Activated CD8-positive, alpha-beta memory T cell treated with anti-CD3 and anti-CD28 coated beads for 48 hours (primary cell): ENCODE measurements at places on chromosomes 13 and 19.

- DNase-seq = no peak
Observed at GRCh38 chr19:49775742-49776370, 9.1 kb downstream of the AP2A1 start.

- DNase-seq = no peak
Observed at GRCh38 chr19:45402298-45403061, 2.4 kb downstream of the PPP1R13L start.

DNA sequence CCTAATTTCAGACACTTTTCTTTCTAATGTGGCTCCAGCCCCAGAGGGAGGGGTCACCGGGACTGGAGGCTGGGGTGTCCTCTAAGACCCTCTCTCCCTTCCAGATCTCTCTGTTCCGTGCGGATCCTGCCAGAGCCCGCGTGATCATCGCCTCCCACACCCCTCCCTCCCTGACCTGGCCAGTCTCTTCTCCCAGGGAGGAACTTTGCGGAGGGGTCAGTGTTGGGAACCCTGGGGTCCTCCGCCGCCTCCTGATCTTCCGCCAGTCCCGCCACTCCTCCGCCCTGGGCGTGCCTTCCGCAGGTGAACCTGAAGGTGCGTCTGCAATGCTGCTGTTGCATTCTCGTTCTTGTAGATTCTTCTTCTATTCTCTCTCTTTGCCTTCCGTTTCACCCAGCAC is 9.1 kb downstream of the SOX21 start:
- no peak for DNase-seq

GRCh38 chr13:46145950-46146349 is 36.0 kb downstream of the LCP1 start:
- no peak for DNase-seq

GRCh38 chr13:22288496-22288895 is 617.6 kb downstream of the FGF9 start:
- DNase-seq = no peak

GRCh38 chr19:46979126-46980105 is 40.2 kb upstream of the NPAS1 start:
- DNase-seq = no peak

GRCh38 chr19:17488593-17489391 is 18.5 kb downstream of the SLC27A1 start:
- DNase-seq = peak; percentile 67

DNA sequence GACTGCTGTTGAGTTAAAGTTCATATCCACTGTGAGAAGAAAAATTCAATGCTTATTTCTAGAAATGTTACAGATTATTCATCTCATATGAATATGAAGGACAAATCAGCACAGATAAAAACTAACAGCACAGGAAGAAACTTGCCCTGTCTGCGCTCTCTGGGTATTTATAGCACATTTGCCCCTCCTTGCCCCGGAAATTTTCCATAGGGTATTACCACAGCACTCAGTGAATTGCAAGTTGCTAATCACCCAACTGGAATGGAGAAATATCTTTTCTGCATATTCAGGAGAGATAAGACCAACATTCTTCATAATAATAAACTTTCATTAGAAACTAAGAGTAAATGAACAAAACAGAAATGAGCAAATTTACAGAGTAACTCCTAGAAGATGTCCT is 318.0 kb upstream of the KLF12 start:
- no peak for DNase-seq

GRCh38 chr13:98803111-98803561 is 50.7 kb upstream of the SLC15A1 start:
- DNase-seq = no peak

DNA sequence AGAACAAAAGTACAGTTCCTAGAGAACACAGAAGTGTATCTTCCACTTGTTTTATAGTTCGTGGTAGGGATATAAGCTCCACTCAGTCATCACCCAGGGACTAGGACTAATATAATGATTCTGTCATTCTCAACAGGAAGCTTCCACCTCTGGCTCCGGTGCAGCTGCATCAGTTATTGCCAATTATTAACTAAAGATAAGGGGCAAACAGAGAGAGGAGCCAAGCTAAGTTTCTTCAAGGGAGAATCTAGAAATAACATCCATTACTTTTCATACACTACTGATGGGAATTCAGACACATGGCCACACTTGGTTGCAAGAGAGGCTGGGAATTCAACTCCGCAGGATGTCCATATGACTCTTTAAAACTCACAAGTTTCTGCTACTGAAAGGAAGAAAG is 917.9 kb downstream of the OLFM4 start:
- no peak for DNase-seq

DNA sequence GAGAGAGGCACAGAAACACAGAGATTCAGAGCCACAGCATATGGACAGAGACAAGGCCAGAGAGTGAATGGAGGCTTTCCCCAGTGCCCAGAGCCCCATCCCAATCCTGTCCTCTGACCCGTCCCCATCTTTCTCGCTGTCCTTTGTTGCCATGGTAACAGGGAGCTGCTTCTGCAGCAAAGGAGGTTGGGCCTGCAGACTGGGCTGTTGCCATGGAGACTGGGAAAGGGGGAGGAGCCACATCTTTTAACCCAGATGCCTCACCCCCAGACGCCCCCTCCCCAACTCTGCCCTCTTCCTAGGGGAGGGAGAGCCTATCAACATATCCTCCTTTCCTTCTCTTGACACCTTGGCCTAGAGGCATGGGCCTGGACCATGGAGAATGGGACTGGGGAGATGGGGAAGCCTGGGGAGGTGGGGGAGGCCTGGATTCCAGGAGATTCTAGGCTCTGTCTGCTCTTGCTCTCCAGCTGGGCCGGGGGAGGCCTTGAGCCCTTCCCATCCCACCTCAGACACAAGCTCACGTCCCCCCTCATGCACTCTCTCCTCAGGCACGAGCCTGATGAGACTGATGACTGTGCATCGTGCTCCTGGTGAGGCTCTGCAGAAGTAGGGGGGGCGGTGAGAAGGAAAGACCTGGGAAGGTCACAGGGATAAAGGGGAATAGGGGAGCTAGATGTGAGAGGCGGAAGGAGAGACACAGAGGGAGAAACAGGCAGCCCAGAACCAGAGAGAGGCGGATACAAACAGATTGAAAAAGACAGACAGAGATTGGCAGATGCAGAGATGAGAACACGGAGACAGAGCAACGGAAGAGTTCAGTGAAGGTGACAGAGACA is 2.1 kb upstream of the ATP1A3 start:
- DNase-seq = no peak

DNA sequence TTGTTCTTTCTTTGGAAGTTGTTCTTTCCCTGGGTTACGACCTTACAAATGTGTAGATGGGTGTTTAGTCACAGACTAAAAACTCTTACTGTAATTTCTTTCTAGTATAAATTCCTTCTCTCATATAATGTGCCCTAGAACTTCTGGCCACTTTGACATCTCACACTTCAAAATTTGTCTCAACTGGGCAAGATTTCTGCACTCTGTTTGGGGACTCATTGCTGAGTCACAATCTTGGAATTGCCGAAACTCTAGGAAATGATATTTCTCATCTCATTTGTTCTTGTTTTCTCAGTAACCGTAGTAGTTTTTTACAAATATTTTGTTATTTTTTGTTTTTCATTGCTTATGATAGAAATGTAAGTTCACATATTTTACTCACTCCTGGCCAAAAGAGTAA is 2523.2 kb upstream of the PCDH20 start:
- no peak for DNase-seq

GRCh38 chr19:1251330-1252220 is 3.2 kb downstream of the MIDN start:
- DNase-seq = no peak

GRCh38 chr19:9407827-9408226 is 27.5 kb downstream of the ZNF266 start:
- DNase-seq = no peak

GRCh38 chr13:55543053-55543452 is 1597.7 kb upstream of the PRR20A start:
- DNase-seq = no peak

- DNase-seq = no peak
Observed at GRCh38 chr19:42188665-42189064, 28.8 kb downstream of the DEDD2 start.

DNA sequence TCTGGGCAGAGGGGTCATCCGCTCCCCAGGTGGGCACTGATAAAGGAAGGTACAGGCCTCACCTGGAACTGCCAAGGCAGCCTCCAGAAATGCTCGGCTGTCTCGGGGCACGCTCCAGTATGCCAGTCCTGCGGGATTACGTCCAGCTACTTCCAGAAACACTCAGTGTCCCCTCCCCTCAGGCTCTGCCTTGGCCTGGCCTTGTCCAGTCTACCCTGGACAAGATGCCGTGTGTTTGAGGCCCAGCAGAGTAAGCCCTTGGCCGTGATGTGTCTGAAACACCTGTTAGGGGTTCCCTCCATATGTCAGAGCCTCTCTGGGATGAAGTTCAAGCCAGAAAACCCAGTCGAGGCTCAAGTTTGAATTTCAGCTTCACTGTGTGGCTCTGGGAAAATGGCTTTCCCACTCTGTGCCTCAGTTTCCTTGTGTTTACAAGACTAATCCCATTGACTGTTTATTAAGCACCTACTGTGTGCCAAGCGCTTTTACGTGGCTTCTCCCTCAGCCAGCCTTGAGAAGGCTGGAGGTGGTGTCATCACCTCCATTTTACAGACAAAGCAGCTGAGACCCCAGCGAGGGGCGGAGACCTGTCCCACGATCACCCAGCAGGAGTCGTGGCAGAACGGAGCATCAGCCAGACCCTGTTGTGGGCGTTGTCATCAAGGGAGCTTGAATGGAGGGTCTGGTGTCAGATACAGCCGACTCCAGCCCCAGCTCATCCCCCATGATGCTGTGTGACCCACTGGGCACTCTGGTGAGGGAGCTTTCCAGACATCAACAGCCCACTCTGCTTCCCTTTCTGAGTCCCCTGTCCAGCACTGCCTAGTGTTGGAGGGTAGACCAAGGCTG is 2.0 kb upstream of the PIK3R2 start:
- no peak for DNase-seq

DNA sequence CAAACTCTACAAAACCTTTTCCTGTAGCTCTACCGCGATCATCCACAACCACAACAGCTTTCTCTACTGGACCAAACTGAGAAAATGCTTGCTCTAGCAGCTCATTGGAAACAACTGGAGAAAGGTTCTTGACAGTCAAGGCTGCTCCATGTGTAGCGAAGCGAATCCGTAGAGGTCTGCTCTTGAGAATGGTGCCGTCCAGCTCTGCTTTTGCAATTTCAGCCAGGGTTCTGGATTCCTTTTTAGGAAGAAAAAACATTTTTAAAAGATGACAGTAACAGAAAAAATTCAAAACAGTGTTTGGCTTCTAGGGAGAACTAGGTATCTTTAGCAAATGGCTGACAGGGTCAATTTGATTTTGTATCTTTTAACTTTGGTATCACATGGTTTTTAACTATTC is 10.4 kb downstream of the PSPC1 start:
- no peak for DNase-seq

GRCh38 chr13:24217601-24218281 is 57.2 kb downstream of the SPATA13 start:
- DNase-seq = no peak

DNA sequence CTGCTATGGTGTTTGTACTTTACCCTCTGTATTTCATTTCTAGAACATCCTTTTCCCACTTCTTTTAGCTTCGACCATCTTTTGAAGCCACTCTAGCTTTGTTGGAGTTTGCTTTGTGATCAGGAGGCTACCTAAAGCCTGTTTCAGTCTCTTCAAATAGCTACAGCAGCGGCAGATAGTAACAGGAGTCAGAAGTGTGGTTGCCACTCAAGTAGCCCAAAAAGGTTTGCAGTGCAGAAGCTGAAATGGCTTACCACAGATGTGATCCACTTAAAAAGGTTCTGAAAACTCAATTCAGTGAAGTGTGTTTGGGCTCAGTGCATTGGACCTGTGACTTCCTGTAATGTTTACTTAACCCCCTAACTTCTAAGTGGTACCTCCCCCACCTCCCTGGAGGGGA is 26.2 kb downstream of the WASF3 start:
- no peak for DNase-seq

GRCh38 chr19:29119590-29119989 is 93.4 kb downstream of the UQCRFS1 start:
- DNase-seq = no peak

GRCh38 chr19:38913958-38914357 is 2.0 kb upstream of the CCER2 start:
- DNase-seq = no peak

DNA sequence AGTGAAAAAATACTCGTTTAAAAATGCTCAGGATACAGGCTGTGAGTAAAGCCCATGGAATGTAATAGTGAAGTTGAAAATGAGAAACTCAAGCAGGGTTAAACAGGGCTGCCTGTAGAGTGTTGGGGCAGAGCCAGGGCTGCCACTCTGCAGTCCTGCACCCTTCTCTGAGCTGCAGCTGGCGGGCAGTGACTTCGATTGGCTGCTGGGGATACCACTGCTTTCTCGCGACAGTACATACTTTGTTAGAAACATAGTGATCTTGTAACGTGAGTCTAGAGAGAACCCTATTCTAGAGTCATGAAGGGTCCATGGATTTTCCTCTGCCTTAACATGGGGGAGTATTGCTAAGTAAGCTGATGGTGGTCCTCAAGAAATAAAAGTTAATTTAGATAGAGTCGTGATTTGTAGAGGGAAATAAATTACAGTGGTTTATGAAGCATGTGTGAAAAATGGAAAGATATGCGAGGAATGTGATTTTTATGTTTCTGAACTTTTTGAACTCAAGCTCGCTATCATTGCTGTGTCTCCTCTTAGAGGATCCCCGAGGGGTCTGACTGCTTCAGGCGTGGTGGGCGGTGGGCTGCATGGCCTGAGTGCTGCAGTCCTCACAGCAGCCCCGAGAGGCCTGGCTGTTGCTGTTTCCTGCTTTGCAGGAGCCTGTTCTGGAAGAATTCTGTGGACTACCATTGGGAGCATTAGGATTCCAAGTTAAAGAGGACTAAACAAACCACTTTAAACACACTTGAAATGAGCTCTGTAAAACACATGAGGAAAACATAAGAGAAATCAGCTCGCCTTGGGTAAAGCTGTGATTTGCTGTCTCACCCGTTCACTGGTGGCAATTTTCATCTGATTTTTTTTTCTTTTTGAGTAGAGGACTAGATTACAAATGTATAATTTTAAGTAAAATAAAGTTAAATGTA is 95.7 kb downstream of the ARHGEF7 start:
- no peak for DNase-seq

DNA sequence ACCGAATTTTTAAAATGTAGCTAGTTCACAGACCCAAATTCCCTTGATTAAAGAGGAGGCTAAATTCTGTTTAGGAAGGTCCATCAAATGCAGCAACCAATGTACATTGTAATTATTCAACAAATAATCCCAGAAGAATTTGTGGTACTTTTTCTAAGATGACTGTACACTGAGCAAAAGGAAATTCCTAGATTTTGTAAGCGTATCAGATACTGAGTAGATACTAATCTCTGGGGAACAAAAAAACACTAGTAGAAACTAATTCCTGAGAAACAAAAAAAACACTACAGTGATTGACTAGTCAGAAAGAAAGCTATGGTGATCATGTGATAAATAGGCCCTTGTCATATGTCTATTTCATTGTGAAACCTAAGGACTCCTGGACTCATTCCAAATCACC is 246.1 kb downstream of the PCDH17 start:
- DNase-seq = no peak

GRCh38 chr13:30453727-30454126 is 12.0 kb downstream of the HMGB1 start:
- no peak for DNase-seq

GRCh38 chr13:21116141-21116540 is 54.8 kb upstream of the LATS2 start:
- DNase-seq = no peak
